ENCODE measurements at places on chromosomes 13 and 19.
A peak's percentile ranks its signal among the peaks of the same experiment; 100 is the strongest.

- peak; percentile 74 for DNase-seq
Measured at GRCh38 chr13:110359840-110360301, 52.8 kb downstream of the COL4A2 start.

DNA sequence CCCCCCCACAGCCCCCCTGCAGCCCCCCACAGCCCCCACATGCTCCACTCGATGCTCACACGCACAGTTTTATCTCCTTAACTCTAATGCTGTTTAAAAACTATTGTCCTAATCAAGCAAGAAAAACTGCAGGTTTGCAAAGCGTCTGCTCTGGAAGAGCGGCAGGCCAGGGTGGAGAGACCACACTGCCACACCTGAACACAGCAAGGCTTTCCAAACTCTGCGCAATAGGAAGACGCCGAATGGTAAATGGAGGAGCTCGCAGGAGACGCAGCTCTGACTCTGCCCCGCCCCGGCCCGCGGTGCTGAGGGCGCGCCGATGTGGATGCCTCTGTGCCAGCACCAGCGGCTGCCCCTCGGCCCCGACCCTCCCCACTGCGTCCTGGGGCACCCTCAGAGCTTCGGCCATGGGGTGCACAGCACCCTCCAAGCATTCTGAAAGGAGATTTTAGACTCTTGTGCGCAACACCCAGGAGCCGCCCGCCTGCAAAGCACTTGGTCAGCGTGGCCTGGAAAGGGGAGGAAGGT, 32.4 kb downstream of the RASA3 start:
- DNase-seq: no peak

DNA sequence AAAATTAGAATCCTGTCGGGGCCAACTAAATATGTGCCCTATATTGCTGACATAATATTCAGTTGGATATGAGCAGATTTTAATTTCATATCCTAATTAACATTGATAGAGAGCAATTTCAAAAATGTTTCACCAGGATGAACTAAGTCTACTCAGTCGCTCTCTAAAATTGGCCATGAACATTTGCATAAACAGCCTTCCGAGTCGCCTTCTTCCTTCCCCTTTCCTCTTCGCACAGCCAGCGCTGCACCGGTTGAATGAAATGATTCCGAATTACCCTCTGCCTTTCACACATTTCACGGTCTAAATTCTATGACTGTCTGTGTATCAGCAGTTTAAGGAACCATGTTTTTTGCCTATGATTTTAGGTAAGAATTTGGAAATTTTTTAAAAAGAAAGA, 413.7 kb downstream of the LIG4 start:
- DNase-seq: no peak

DNA sequence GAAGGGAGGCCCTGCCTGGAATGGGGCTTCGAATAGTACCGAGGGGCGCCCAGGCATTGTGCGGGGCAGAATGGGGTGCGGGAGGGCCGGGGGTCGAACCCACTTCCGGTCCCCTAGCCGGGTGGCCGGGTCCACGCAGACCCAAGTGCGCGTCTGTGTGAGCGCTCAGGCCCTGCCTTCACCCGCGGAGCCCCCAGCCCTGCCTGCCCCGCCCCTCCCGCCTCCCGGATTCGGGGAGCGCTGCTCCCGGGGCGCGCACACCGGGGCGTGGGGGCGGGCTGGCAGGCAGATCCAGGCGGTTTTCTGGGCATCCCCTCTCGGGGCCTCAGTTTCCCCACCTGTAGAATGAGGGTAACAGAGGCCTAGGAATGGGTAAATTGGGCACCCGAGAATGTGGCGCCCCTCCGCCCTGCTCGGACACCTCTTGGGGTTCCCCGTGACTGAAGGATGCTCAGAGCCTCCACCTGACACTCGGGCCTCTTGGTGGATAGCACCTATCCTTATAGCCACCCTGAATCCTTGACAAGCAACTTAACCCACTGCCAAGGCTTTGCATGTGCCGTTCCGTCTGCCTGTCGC, 682 bp downstream of the PIK3R2 start:
- DNase-seq: no peak

DNA sequence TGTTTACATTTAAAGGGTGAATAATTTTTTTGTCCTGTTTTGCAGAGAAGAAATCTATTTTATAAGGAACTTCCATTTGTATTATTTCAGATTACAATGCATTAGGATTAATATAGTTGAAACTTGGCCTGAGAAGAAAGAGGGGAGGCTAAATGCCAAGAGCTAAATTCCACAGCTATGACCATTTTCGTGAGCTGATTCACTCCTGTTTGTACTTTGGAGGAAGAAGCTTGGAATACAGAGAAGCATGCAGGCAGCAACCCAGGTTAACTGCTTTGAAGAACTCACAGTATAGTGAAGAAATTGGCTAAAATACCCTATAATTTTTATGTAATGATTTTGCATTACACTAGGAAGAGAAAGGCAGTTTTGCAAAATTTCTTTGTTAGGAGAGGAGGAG, 309.4 kb upstream of the KLF12 start:
- peak; percentile 37 for DNase-seq

DNA sequence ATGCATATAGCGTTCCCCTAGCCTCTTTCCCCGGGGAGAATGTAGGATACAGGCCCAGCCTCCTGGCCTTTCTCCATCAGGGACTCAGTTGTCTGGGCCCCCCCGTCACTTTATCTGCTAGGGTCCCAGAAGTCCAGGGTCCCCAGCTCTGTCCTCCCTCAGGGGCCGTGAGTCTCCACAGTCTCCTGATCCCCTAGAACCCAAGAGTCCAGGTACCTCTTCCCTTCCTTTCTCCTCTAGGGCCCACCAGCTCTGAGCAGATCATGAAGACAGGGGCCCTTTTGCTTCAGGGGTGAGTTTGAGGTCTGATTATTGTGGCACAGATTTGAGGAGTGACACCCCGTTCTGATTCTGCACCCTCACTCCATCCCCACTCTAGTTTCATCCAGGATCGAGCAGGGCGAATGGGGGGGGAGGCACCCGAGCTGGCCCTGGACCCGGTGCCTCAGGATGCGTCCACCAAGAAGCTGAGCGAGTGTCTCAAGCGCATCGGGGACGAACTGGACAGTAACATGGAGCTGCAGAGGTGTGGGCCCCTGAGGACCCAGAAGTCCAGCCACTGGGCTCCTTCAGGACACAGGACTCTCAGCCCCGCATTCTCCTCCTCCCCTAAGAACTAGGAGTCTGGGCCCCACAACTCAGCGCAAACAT, 758 bp downstream of the BAX start:
- no peak for DNase-seq

GRCh38 chr13:46278474-46278873, 66.7 kb downstream of the LRRC63 start:
- DNase-seq: no peak

GRCh38 chr13:40143106-40143505, 487.6 kb downstream of the COG6 start:
- no peak for DNase-seq

DNA sequence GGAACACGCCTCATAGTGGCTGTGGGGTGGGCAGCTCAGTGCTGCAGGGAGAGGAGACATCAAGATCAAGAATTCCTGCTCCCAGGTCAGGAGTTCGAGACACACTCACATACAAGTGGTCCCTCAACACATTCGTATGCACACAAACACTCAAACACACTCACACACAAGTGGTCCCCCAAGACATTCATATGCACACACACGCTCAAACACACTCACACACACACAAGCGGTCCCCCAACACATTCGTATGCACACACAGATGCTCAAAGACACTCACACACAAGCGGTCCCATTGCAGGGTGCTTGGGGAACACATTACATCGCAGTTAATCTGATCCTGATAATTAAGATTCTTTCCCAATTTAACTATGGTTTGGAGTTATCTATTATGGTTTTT, 28.2 kb downstream of the FCGBP start:
- no peak for DNase-seq

- DNase-seq: no peak
Measured at GRCh38 chr19:5334824-5335500, 5.7 kb downstream of the PTPRS start.
